ENCODE measurements at places on chromosomes 12 and 14.

GRCh38 chr12:50387487-50387886 lies 8.9 kb downstream of the FAM186A start:
- no peak for DNase-seq

DNA sequence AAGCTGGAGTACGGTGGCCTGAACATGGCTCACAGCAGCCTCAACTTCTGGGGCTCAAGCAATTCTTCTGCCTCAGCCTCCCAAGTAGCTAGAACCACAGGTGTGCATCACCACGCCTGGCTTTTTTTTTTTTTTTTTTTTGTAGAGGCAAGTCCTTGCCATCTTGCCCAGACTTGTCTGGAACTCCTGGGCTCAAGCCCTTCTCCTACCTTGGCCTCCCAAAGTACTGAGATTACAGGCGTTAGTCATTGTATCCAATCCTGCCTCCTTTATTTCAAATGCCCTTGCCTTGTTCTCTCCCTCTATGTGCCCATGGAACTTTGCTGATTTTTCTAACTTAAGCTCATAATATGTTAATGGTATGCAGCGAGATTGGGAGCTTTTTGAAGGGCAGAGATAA lies 49.2 kb upstream of the PRICKLE1 start:
- DNase-seq = no peak

DNA sequence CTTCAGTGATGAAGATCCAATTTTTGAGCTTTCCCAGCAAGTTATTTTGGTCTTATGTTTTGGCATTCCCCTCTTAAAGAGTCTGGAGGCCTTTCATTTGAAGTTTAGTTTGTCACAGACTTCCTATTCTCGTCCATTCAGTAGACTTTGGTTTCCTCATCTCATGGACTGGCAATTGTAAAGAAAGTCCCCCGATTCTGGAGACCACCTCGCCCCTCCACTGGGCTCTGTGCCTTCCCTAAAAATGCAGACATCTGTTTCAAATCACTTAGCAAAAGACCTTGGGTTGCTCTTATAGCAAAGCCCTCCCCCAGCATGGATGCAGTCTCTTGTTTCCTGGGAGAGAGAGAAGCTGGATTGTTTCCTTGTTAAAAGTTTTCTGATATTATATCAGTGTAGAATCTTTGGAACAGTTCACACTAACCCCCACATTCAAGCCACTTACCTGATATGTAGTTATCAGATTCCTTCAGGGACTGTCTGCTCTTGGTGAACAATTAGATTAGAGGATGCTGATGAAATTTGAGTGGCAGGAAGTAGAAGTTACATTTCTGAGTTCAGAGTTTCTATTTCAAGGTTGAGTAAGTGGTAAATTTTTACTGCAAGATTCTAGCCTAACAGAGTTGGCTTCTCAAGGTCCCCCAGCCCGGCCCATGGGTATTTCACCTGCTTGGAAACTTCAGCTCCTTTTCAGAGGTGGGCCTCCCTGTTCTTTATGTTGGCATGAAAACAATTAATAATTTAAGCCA lies 56.3 kb downstream of the PLXNC1 start:
- no peak for DNase-seq

DNA sequence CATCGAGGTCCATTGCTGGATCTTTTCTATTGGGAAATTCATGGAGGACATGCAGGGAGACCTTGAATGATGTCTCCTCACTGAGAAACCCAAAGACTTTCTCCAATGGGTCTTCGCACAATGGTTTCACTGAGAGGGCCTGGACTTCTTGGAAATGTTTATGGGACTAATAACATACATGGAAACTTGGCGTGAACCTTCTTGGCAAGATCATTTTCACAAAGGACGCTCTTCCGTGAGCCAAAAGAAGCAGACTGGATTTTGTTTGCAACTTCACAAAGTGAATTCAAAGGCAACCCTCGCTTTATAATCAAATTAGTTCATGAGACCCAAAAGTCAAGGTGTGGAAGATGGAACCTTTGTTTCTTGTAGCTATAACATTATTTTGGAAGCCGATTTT lies 154.4 kb downstream of the TMEM132C start:
- DNase-seq = no peak

GRCh38 chr14:103690332-103690731 lies 24.9 kb downstream of the XRCC3 start:
- no peak for DNase-seq

GRCh38 chr12:6792522-6793201 lies 3.3 kb downstream of the CD4 start:
- no peak for DNase-seq

- no peak for DNase-seq
Observed at GRCh38 chr12:116043659-116044535, 233.6 kb downstream of the MED13L start.

- peak; percentile 57 for DNase-seq
Observed at GRCh38 chr14:64673748-64674147, 30.5 kb upstream of the PLEKHG3 start.

- no peak for DNase-seq
Observed at GRCh38 chr14:91681118-91681517, 50.8 kb downstream of the CATSPERB start.

GRCh38 chr14:84108746-84109457 lies 1421.0 kb upstream of the FLRT2 start:
- DNase-seq = peak; percentile 26

DNA sequence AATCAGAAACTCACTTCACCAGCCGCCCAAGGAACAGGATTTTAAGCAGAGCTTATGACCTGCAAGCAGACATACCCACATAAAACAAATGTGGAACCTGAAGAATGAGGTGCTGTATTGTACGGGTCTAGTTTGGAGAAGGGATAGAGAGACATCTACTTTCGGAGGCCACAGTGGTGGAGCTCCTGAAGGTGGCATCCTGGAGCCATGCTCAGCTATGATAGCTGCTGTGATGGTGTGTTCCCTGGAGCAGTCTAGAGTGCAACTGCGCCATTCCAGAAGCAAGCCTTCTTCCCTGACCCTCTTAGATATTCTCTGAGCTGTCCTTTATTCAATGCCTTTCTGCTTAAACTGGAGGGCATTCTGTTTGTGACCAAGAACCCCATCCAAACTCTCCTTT lies 402.6 kb downstream of the FUT8 start:
- DNase-seq = no peak

DNA sequence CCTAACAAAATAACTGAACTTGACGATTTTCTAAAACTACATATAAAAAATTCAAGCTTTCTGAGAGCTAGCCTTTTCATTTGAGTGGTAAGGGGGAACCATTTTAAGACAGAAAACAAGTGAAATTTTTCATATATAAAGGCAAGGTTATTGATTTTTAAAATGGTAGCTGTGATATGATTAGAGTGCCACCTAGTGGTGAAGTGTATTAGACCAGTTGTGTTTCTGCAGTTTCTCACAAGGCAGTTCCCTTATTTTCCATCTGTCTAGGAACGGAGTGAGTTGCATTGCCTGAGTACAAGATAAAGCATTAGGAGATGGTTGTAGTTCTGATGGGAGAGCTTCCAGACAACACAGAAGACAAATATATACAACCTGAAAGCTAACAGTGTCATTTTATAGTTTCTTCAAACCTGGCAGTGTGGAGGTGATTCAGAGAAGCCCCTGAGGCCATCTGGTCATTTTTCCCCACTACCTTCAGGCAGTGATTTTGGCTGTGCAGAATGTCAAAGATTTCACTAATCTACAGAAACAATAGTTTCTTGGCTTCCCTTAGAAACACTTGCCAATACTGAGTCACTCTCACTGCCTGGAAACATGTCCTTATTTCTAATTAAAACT lies 180.8 kb downstream of the C12orf50 start:
- peak; percentile 61 for DNase-seq

DNA sequence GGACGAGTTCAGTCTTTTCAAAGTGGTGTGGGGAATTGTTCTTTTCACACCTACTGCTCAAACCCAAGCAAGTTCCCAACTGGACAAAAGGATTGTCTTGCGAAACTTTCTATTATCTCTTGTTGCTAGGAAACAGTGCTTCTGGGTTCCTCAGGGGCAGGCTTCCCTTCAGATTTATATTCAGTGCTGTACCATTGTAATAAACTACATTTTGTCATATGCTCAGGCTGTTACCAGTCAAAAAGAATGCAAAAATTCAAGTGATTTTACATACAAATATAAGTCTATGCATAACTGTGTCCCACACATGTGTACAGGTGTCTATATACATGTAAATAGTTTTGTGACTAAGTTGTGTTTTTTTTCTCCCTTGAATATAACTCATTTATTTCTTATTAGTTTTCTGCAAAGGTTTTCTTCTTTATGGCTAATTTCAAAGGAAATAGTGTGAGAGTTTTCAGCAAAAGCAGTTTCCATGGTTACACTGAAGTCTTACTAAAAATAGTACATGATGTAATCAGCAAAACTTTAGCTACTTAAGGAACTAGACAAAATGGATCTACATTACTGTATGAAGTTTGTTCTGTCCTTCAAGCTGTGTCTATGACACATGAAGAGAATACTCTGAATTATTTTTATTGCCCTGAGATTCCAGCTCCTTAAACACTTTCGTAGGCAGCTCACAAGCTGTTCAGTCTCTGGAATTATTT lies 430.2 kb upstream of the TMPO start:
- peak; percentile 3 for DNase-seq

GRCh38 chr14:33390335-33390734 lies 451.7 kb downstream of the NPAS3 start:
- no peak for DNase-seq

GRCh38 chr14:38593476-38593875 lies 337.6 kb upstream of the CLEC14A start:
- peak; percentile 6 for DNase-seq

GRCh38 chr12:47549258-47549657 lies 156.6 kb downstream of the RPAP3 start:
- peak; percentile 18 for DNase-seq

GRCh38 chr14:72790887-72791566 lies 102.9 kb downstream of the DPF3 start:
- no peak for DNase-seq

DNA sequence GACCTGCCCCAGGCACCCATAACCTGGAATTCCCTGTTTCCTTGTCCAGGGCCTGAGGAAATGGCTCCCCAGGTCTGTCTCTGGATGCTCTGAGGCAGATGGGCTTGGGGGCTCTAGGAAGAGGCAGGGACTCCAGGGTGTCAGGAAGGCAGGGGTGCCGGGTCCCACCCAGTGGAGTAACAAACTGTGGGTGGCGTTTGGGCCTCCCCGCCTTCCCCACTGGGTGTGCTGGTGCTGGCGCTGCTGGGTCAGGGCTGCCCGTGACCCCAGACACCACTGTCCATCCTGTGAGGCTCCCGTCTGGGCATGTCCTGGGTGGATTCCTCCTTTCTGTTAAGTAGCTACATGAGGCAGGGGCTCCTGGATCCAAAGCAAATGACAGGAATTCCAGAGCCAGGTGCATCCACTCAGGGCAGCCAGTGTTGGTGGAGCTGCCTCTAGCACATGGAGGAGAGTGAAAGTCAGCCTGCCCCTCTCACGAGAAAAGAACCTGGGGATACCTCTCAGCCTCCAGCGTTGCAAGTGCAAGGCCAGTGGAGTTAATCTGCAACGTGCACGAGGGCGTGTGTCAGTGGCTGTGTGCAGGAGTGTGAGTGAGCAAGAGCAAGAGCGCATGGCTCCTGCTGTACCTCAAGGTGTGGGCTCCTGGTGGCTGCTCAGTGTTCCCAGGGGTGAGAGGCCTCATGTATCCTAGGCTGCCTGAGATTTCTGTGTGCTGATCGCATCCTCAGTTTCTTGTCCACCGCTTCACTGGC lies 403.1 kb downstream of the TMEM121 start:
- no peak for DNase-seq

DNA sequence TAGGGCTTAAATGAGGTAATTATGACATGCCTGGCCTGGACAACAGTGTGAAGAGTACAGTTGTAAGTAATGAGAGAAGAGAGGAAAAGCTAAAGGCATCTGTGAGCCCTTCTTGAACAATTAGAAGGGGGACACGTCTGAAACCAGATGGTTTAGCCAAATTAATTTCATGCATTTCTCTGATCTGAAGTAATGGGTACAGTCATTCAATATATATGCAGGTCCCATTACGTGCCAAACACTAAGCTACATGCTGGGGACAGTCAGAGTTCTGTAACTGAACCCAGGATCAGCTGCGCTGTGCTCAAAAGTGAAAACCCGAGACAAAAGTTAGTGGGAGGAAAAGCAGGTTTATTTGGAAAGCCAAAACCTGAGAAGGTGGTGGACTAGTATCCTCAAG lies 207.2 kb upstream of the TMTC1 start:
- DNase-seq = peak; percentile 41

DNA sequence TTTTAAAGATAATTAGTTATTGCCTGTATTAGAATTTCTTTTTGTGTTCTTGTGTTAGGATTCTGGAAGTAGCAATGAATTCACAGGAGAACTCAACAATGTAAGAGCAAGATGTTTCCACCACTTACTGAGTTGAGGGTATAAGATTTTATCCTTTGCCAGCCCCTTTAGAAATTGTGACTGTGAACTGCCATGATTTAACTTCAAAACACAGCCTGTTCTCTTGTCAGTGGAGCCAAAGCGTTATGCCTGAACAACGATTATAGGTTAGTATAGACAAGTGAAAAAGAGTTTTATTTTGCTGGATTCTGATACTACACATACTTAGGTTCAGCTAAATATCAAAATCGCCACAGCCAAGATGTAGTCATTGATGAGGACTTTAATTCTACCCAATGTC lies 101.6 kb downstream of the CRADD start:
- DNase-seq = no peak

GRCh38 chr14:104582662-104583061 lies 3.1 kb downstream of the C14orf180 start:
- DNase-seq = no peak

DNA sequence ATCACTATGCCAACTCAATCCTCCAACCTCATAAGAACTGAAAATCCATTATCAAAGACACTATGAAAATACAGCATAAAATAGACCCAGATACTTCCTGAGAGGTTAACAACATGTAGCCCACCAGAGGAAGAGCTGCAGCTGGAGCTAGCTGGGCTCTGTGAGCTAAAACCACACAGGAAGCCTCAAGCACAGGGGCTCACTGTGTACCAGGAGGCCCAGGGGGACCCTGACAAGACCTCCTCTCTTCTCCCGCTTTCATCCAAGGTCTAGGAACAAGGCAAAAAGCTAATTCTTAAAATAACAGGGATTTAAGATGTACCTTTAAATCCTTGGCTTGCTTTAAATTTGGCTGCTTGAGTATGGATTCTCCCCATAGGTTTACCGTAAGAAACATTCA lies 53.6 kb downstream of the EIF2S3B start:
- DNase-seq = no peak

DNA sequence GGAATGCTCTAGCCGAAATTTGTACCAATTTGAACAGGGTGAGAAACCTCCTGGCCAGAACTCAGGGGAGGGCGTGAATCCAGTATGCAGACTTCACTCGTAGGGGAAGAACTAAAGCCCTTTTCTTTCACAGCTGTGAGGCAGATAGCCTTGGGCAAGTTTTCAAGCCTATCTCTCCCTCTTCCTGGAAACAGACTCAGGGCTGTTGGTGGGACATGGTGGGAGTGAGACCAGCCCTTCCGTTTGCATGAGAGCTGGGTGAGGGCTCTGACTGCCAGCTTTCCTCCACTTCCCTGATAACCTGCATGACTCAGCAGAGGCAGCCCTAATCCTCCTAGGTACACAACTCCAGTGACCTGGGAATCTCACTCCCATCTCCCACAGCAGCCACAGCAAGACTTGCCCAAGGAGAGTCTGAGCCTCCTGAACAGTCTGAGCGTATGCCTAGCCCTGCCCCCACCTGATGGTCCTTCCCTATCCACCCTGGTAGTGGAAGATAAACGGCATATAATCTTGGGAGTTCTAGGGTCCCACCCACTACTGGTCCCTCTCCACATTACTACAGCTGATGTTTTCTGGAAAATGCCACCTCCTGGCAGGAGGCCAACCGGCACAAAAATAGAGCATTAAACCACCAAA lies 170.1 kb upstream of the AMIGO2 start:
- DNase-seq = no peak

- DNase-seq = no peak
Observed at GRCh38 chr12:52038447-52038846, 12.8 kb upstream of the NR4A1 start.

GRCh38 chr12:128418944-128419343 lies 152.0 kb downstream of the TMEM132C start:
- no peak for DNase-seq

All from fibroblast of skin of right biceps (primary cell).